ENCODE measurements at places on chromosomes 2 and 18. TPM values are rescaled to one million over a fixed set of nuclear protein-coding genes. Genes with fewer than 3 reads are reported as not detected.

DNA sequence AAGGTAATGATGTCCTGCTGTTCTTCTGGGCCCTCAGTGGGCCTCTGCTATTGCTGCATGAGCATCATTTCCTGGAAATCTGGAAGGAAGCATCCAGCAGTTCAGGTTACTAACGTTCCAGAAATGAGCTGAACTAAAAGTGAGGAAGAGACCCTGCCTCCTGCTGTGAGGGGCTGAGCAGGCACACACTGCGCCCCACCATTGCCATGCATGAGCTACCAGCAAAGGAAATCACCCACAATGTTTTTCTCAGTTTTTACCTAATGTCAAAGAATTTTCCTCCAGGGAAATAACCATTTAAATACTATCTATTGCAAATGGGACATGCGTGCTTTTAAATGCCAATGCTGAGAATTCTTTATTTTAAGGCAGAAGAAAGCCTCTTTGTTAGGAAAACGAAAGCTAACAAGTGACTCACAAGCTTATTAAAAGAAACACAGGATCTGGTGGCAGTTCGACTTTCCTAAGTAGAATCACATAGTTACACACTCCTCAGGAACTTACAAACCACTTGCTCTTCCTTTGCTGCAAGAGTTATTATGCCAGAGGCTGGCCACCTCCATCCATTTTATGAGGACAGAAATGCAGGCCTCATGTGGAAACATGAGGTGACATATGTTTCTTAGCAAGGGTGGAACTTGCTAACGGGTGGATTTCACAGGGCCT, 152.6 kb upstream of the TTC39C start:
- no peak for DNase-seq

DNA sequence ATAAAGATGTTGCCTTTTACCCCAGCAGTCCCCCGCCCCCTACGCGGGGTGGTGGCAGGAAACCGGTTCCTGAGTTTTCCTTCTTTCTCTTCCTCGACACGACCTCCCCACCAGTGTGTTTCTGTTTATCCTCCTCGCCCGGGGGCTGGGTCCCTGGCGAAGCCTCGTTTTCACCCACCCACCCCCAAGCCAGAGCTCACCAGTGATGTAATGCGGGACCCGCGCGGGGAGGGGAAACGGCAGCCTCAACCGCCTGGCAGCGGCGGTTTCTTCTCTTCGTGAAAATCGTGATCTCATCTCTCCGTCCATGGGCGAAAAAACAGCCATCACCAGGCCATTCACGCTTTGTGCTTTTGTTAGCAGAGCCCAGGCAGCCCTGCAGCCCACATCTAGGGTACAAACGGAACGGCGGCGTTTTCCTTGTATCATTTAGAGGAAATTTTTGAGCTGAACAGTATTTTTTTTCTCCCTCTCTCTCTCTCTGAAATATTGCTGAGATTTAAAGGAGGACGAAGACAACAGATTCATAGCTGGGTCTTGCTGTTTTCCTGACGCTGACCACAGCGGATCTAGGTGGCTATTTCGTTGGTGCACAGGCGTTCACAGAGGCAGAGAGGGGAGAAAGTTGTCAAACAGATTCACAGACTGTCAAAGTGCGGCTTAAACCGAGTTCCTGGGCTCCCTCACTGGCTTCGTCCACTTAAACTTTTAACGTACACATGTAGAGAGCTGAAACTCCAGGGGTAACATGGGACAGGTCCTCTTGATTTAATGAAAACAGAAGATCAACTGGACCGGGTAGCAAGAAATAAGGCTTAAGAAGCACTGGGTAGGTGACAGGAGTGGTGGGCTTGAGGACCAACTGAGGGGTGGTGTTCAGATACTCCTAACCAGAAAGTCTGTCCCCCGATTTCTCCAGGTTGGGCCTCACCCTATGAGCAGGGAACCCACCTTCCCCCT, 21.9 kb upstream of the PAX3 start:
- DNase-seq = peak; percentile 59

- no peak for DNase-seq
Measured at GRCh38 chr2:46854260-46854659, 61.3 kb downstream of the MCFD2 start.

DNA sequence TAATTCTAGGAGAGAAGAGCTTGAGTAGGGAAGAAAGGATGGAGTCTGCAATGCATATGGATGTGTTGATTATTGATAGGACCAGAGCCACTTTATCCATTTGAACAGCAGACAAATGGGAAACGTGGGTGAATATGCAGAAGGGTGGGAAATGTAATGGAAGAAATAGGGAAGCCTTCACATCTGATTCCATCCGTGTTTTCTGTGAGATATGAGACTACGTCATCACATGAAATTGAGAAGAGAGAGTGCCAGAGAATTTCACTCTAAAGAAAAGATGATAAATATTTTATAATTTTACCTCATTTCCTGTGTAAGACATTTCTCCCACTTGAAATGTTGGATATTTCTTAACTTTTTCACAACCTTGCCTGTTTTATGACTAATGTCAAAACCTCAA, 788.4 kb upstream of the FAM98A start:
- DNase-seq = no peak

- DNase-seq = no peak
Measured at GRCh38 chr18:44841752-44842587, 161.3 kb downstream of the SETBP1 start.

DNA sequence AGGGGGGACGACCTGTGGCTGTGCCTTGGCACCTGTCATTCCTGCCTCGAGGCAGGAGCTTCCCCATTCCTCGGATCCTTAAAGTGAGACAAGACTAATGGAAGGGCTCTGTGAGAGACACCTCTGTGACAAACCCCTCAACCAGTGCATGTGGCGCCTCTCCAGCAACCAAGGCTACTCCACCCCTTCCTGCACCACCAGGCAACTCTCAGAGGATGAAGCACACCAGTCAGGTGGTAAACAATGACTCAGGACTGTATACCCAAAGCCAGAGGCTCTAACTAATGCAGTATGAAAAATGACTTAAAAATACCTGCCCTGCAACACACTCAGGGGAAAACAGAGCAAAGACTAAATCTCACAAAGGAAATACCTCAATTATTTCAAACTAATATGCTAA, 136.9 kb downstream of the UXS1 start:
- DNase-seq = no peak

DNA sequence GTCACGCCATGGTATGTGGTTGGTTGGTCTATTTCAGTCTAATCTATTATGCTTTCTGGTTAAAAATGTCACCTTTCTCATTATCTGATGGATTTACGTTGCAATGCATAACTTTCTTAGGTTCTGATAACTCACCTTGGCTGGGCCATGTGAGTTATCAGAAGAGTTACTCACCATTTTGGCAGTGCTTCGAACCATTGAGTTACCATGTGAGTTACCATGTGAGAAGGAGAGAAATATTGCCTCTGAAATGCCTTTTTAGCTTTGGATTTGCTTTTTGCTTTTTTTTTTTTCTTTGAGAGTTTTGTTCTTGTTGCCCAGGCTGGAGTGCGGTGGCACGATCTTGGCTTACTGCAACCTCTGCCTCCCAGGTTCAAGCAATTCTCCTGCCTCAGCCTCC, 1.6 kb downstream of the SMARCAL1 start:
- DNase-seq = no peak

- no peak for DNase-seq
Measured at GRCh38 chr2:60552851-60553494, 481 bp downstream of the BCL11A start.

GRCh38 chr2:160522951-160523710, 29.5 kb upstream of the RBMS1 start:
- DNase-seq = no peak

GRCh38 chr2:90221300-90221651, 1529.8 kb downstream of the RPIA start:
- DNase-seq = no peak

GRCh38 chr2:63903003-63903402, 61.3 kb downstream of the UGP2 start:
- DNase-seq = no peak

- DNase-seq = no peak
Measured at GRCh38 chr2:11932962-11933361, 186.5 kb downstream of the LPIN1 start.

- no peak for DNase-seq
Measured at GRCh38 chr2:129913695-129914495, 65.6 kb upstream of the RAB6C start.

DNA sequence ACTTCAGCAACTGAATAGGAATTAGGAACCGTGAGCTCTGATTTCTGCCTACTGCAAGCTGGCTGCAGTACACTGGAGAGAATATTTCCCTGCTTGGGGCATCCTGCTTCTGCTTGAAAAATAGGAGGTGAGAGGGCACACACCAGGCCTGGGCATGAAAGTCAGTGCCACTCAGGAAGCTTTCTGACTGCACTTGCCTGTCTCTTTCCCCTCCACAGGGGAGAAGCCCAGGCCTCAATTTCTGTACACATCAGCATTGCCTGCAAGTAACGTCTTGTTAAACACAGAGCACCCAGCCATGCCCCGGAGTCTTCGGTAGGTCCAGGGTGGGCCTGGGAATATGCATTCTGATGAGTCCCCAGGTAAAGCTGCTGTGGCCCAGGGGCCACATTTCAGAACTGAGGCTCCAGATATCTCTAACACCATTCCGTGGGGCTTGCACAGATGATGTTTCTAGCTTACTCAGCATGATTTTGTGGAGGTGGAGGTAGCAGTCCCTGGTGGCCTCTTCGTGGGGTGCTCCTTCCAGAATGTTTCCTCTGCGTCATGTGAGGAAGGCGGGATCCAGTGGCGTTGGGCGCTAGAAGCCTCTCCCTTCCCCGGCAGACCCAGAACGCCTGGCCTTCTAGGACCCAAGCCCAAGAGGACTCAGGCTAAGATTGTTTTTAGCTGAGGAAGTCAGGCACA, 114.1 kb downstream of the ZBTB7C start:
- DNase-seq = no peak

GRCh38 chr2:216210701-216211540, 101.8 kb downstream of the XRCC5 start:
- no peak for DNase-seq

- no peak for DNase-seq
Measured at GRCh38 chr2:124678043-124678442, 653.0 kb downstream of the CNTNAP5 start.

GRCh38 chr2:188695953-188696352, 278.2 kb upstream of the COL3A1 start:
- DNase-seq = no peak

DNA sequence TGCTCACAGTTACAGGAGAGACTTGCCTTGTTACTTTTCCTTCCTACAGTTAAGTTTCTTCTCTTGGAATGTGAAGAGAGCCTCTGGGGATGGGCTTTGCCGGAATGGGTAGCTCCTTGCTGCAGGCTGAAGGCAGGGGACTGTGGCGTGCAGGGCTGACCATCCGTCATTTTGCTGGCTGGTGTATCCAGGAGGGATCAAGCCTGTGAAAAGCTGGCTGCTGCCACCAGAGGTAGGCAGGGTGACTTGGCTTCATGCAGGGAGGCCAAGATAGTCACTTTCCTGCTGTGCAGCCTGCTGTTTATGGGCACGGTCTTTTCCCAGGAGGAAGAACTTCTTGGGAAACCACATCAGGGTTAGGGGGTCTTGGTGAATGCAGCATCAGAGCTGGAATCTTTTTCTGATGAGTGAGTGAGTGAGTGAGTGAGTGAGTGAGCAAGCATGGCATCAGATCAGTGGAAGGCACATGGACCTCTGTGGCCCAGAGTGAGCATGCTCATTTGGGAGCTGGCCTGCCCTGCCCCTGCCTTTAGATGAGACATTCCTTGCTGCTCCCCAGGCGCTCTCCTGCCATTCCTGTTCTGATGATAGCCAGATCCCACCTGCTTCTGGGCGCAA, 33.0 kb downstream of the FHOD3 start:
- DNase-seq = no peak

DNA sequence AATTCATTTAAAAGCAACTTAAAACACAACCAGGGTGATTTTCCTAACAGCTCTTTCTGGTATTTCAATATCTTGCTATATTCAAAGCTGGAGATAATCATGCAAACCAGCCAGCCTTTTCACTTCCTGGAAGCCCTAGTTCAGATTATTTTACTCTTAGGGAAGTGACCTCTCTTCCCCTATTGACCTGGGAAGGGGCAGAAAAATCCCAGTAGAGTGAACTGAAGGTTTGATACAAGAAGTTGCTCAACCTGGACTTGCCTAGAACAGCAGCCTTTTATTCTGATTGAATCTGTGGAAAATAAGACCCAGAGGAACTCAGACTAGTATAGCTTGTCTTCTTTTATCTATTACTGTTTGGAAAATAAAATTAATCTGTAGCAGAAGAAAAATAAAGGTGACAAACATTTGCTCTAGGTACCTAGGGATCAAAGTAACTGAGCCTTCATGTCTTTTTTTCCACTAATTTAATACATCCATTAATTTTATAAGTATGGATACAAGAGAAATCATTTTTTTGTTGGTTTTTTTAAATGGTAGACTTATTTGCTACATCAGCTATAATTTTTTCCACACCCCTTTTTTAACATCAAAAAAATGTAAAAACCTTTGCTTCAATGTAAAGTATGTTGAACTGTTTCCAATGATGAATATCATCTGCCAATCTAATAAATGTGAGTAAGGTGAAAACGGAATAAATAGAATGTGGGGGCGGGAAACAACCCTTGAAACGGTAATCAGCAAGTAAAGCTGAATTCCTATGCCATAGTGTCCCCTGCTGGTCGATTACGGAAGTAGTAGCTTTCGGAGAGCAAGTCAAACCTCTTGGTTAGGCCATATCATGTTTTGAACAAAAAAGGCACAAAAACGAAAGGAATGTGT, 629.9 kb downstream of the NRXN1 start:
- DNase-seq = no peak

DNA sequence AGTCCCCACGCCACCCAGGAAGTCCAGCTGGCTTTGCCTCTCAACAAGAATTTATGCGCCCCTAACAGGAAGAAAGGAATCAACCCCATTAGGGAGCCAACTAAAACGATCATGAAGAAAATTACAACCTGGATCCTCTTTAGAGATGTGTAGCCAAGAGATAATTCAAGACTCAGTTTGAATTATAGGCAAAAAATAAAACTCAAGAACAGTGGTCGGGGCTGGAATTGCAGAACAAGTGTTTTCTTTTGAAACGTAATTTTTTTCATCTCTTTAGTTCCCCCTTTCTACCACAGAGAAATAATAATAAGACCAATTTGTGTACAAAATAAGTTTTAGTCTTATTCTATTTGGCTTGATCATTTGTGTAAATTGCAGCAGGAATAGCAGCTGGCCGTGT, 22.4 kb downstream of the PDCD1 start:
- DNase-seq = no peak

GRCh38 chr18:48203961-48204666, 205.1 kb downstream of the ZBTB7C start:
- no peak for DNase-seq

- DNase-seq = no peak
Measured at GRCh38 chr2:190837952-190838361, 42.7 kb upstream of the GLS start.

GRCh38 chr2:239232195-239232578, 168.6 kb downstream of the HDAC4 start:
- no peak for DNase-seq

GRCh38 chr2:209938906-209939305, 63.5 kb upstream of the RPE start:
- DNase-seq = no peak

GRCh38 chr2:224410946-224411561, 9.1 kb upstream of the FAM124B start:
- DNase-seq = no peak

The ANKRD53 gene
- total RNA-seq = 0.33 TPM

The CHRNA1 gene
- total RNA-seq = 0.33 TPM

The SNED1 gene
- 6.1 TPM for total RNA-seq

The OSR1 gene
- 2.7 TPM for total RNA-seq

The ZNF385B gene
- 0.14 TPM for total RNA-seq

The AFF3 gene
- total RNA-seq = 8.0 TPM

The SPP2 gene
- total RNA-seq = not detected

The ERBB4 gene
- total RNA-seq = 8.3 TPM

The PLCD4 gene
- 0.99 TPM for total RNA-seq

The IRS1 gene
- total RNA-seq = 17.8 TPM

The ACTG2 gene
- 1.6 TPM for total RNA-seq

The CRYGC gene
- total RNA-seq = not detected

The ARHGAP28 gene
- total RNA-seq = 1.5 TPM

The MAP3K20 gene
- 466 TPM for total RNA-seq

The CROCC2 gene
- not detected for total RNA-seq

Measured in left ventricle myocardium inferior (tissue), 1 donor.